ENCODE measurements at places on chromosomes 6 and 20.

DNA sequence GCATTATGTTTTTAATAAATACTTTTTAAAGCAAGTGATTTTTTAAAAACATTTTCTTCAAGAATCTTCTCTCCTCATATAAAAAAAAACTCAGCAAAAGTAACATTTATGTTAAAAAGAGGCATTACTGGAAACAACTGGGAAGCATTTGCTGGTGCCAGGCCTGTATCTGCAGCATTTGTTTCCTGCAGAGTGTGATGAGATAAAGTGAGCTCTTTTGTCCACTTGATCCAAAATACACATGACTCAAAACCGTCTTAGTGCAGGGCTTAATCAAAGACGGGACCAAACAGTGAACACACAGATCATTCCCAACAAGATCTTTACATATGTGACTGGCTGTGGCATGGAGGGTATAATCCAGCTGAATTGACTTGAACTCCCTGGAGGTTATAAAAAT is 28.3 kb upstream of the RIPPLY2 start:
- no peak for DNase-seq

DNA sequence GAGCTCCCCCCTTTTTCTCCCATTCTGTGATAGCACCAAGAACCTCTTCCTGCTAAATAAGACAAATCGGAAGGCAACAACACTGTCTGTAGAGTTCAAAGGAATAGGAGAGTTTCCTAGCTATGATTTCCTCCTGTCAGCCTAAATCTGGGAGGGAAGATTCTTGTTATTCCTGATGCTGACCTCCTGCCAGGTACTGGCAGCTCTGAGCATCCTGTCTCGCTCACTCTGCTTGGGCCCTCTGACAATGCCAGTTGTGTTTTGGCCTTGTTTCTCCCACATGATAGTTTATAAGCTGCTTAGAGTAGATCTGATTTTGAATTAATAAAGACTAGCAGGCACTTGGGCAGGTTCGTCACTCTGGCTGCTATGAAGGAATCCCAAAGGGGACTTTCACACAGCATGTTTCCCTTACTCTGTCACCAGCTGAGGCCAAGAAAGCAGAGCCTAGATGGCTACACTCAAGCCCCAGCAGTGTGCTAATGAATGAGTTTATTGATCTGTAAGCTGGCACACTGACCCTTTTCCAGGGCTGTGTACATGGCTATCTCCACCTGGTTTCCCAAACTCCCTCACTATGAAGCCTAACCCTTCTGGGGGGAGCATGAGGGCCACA is 52.3 kb downstream of the UQCC1 start:
- no peak for DNase-seq

DNA sequence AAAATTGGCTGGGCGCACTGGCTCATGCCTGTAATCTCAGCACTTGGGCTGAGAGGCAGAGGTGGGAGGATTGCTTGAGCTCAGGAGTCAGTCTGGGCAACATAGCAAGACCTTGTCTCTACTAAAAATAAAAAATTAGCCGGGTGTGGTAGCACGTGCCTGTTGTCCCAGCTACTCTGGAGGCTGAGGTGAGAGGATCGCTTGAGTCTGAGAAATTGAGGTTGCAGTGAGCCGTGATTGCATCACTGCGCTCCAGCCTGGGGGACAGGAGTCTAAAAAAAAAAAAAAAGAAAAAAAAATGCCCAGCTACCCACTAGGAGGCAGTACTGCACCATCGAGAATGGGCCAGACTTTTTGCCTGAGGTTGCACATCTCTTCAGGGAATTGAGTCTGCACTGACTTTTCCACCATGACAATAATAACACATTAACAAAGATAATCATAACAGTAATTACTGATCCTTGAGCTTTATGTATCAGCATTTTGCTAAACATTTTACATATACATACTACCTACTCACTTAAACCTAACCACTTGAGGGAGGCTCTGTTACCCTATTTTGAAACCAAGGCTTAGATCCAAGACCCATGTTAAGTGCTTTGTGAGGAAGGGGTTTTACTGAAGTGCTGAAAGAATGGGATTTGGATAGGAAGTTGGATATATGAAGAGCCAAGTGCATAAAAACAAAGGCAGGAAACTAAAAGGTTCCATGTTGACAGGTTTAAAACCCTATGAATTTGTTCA is 21.0 kb downstream of the SRSF3 start:
- no peak for DNase-seq

- DNase-seq, result no peak
Measured at GRCh38 chr6:154347981-154348380, 8.6 kb downstream of the IPCEF1 start.

GRCh38 chr20:57308451-57309271 is 20.9 kb upstream of the SPO11 start:
- DNase-seq, result no peak
